Activated T-cell treated with anti-CD3 and anti-CD28 coated beads for 24 hours (primary cell): ENCODE measurements at places on chromosomes 6 and 20.
A peak's percentile ranks its signal among the peaks of the same experiment; 100 is the strongest.

DNA sequence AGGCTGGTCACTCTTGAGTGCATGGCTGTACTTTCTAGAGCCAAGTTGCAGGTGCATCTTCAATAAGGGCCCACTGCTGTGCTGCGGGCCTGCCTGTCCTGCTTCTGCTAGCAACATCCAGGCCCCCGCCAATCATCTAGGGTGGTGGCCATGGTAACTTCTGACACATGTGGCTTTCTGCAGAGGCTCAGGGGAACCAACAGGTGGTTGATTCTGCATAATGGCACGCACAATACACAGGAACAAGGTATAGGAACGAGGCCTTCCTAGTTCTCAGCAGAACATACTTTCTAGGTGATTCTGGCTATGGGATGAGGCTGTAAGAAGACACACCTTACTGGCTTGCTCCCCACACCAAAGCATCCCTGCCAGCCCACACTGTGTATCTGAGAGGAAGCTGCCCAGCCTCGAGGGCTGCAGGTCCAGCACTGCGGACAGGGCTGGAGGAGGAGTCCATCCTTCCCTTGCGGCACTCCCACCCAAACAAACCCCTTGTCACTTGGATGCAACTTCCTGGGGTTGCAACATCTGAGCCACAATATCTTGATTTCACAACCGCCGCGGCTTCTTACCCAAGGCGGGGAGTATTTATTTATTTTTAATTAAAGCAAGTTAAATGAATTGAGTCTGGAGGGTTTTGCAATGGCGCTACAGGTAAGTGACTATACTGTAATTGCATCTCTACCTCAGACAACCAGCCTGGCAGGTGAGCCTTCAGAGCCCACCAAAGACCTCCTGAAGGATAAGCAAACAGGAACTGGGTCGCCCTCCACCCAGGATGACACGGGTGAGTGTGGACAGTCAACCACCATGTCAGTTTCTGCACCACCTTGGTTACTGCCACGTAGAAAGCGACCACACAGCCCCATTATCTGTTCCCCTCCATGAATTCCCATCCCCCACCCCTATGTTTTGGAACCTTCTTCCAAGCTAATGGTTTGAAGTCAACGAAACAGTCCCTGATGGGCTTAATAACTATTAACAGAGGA lies 49.6 kb downstream of the SULF2 start:
- DNase-seq: no peak

GRCh38 chr20:63022501-63022900 lies 15.7 kb upstream of the BHLHE23 start:
- DNase-seq: no peak

DNA sequence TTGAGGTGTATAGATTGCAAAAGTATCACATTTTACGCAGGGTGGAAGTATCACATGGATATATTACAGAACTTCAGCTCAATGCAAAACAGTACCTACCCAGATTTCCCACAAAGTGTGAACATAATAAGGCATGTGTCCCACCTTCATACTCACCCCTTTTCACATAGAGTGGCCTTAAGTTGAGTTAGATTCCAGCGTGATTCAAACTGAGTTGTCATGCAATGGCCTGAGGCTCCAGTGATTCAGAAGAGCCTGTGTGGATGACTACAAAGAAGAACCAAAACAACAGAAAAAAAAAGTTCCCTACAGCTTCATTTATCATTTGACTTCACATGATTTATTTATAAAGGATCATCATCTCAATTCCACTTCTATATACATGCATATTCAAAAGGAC lies 309.7 kb downstream of the SLC35F1 start:
- DNase-seq: no peak

DNA sequence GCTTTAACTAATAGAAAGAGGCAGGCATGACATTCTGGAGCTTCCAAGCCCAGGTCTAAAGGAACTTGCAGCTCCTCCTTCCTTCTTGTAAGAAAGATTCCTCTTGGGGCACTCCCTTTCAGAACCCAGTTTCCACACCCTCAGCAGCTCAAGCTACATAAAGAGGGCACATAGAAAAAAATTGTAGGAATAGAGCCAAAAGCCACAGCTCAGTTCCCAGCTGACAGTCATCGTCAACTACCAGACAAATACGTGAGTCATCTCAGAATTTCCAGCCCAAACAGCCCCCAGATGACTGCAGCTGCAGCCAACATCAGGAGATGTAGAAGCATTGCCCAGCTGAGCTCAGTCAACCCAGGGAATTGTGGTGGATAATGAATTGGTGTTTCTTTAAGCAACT lies 349.8 kb upstream of the ARID1B start:
- no peak for DNase-seq

DNA sequence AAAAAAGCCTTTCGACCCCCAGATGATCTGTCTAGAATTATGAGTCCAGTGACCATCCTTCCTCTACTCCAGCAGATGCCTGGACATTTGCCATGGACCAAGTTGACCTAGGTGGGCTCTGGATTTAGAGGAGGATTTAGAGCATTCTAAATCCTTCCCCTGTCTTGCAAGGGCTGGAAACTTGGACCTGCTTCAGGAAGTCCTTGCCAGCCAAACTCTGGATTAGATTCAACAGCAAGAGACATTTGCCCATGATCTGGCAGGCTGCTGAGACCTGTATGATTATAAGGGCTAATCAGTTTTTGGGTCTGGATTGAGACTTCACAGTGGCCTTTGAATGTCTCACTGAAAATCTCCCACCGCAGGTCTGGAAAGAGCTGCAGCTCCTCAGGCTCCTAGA lies 13.1 kb upstream of the HDGFL1 start:
- DNase-seq: no peak

DNA sequence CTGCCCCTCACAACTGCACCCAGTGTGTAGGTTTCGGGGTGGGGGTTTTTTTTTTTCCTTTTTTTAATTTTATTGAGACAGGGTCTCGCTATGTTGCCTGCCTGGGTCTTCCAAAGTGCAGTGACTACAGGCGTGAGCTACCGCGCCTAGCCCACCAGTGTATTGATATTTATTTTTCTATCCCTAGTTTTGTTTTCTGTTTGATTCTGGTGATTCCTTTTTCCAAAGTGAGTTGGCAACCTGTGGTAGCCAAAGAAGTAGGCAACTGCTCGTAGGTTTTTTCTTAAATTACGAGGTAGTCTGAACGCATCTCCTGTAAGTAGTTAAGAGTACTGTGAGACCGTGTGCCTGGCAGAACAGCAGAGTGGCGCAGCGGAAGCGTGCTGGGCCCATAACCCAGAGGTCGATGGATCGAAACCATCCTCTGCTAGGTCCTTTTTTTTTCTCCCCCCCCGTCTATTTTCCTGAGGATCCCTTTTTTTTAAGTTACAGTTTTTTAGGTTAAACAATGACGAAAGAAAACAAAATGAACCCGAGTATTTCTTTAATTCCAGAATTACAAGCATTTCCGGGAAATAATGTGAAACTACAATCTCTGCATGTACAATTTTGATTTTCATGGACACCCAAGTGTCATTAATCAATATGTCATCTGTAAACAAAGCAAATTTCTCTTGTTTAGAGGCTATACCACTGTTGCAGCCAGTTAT lies 78.7 kb upstream of the BTN3A2 start:
- DNase-seq: peak; percentile 67

DNA sequence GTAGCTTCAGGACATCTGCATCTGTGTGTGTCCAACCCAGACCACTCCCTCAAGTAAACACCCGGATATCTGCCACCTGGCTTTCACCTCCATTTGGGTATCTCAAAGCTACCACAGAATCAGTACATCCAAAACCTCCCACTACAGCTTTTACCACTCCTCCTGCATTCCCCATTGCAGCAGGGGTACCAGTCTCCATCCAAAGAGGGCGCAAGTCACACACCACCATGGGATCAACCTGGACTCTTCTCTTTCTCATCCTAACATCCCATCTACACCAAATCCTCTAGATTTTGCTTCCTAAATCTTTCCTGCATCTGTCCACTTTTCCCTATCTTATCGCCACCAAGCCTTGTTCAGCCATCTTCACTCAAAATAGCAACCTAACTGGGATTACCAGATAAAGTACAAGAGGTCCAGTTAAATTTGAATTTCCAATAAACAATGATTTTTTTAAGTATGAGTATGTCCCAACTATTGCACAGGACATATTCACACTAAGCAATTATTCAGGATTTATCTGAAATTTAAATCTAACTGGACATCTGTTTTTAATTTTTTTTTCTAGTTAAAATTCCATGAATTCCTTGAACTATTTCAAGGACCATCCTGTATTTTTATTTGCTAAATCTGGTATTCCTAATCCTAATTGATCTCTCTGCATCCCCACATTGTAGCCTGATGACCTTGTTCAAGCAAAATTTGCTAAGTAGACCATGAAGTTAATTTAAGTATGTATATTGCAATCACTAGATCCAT lies 164.3 kb upstream of the MLN start:
- DNase-seq: no peak

DNA sequence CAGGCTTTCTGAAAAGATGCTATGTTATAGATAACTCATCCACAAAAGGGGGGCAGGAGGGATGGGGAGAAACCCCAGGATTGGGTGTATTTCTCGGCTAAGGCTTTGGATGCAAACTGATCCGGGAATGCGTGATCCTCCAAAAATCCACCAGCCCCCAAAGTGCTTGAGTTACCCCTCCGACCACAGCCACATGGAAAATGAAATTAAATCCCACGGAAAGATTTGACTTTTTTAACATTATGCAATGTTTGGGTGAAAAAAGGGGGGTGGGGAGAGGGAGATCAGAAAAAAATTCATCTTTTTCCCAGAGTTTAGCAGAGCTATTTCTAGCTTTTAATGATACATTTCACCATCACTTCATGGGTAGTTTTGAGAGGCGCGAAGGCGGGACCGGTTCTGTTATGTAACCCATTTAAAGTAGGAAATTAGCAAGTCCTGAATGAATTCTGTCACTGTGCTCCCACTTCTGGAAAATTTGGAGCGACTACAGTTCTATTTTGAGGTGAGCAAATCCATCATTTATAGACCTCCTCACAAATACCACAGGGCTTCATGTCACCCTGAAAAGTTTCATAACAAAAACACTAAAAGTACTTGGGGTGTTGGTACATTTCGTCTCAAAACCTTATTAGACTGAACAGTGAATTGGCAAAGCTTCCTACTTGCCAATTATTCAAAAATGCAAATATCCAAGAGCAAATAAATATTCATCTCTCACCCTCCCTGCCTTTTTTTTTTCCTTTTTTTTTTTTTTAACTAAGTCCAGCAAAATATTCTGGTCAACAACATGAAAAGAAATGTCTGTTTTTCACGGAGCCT lies 51.9 kb upstream of the NFATC2 start:
- DNase-seq: no peak

DNA sequence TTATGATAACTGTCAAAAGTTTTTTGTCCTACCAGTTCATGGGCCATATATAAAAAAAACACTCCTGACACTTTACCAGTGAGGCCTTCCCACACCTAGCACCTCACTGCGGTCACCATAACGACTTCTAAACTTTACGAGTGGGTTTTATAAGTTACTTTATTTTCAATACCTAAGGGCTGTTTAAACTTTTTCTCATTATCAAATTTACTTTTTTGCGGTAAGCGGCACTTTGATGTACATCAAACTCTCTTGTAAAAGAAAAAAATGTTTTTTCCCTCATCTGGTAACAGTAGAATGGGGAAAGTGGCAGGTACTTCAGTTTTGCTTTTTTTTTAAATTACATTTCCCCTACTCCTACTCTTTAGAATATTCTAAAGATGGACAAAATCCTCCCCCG lies 36.2 kb downstream of the FYN start:
- no peak for DNase-seq

GRCh38 chr20:50427719-50428083 lies 82.5 kb upstream of the PTPN1 start:
- DNase-seq: no peak

GRCh38 chr6:1111361-1111760 lies 200.5 kb upstream of the FOXQ1 start:
- no peak for DNase-seq

GRCh38 chr6:37138856-37139229 lies 31.1 kb upstream of the PIM1 start:
- DNase-seq: no peak

DNA sequence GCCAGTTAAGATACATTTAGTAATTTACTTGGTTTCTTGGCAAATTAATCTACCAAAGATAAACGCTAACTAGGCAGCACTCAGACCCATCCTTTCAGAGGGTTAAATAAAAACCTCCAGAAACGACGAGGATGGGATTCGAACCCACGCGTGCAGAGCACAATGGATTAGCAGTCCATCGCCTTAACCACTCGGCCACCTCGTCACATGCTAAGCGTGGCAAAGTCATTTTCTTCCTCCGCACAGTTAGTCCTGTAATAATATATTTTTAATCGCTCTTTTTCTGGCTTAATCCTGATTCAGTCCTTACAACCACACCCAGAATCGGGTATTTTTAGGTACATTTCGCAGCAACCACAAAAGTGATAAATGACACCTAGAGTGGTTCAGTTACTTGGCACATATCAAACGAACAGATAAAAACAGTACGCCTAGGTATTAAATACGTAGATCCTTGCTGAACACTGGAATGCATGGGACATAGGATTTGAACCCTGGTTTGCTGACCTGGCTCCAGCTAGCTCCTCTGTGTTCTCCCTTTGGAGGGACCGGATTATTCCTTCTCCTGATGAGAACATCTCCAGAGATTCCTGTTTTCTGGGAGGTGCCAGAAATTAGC lies 71.6 kb downstream of the GPX5 start:
- peak; percentile 46 for DNase-seq

- DNase-seq: no peak
These were observed at the start of gene CCN2 for GRCh38 chr6:131950767-131951575. CCN2 (minus strand) TSS chr6:131951372; CDS start chr6:131951172, 200 bp downstream.
